ENCODE measurements at places on chromosomes 5 and 9.

DNA sequence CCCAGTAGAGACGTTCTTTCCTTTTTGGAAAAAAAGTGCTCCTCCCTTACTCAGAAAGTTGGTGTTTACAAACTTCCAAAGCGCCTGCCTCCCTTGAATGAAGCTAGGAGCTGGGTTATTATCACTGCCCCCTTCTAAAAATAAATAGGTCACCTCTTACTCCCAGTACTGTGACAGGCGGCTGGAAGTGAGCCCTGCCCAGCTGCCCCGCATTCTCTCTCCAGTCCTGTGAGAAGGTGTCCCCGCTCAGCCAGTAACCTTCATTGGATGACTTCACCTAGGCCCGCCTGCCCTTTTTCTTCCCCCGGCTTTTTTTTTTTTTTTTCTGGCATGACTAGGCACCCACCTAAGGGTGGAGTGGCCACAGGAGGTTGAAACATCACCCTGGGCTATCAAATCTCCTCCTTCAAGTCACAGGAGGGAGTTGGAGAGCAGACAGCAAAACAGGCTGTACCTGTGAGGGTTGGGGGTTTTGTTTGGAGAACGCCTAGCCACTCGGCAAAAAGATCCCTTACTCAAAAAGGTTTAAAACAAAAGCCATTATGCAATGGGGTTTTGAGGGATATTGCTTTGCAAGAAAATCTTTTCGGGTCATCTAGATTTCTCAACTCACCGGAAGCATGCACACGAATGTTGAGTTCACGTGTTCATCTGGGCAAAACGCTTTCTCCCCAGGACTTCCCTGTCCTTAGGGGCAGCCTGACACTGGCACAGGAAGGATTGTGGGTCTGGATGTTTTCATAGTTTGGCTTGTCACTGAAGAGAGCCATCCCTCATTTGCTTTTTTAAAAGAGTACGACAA, 43.3 kb upstream of the ZNF622 start:
- DNase-seq = peak; percentile 16

DNA sequence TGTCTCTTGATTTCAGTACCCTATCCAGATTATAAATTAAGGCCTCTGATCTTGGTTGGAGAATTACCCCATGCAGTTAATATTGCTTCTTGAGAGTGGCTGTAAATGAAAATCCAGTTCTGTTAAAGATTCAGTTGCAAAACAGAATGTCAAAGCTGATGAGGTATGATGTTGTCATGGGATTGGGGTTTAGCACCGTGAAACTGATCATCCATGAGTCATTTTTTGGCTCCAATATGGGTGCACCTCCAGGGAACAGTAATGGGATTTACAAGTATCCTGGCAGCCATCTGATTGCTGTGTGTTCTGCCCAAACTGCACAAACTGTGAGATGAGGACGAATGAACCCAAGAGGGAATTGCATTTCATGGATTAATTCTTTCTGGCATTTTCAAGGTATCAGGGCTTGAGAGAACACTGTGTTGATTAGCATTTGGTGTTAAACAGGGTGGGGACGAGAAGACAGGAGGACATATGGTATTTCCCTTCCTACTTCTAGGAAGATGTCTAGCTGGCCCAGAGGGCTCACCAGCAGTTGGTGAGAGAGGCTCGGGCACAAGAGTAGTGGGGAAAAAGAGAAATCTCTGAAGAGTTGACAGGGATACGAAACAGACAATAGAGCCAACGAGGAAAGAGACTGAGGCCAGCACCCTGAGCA, 214.7 kb downstream of the GAS1 start:
- DNase-seq = peak; percentile 85

- DNase-seq = no peak
These were observed 205.7 kb upstream of the RIOK2 start for GRCh38 chr5:97388794-97389193.

DNA sequence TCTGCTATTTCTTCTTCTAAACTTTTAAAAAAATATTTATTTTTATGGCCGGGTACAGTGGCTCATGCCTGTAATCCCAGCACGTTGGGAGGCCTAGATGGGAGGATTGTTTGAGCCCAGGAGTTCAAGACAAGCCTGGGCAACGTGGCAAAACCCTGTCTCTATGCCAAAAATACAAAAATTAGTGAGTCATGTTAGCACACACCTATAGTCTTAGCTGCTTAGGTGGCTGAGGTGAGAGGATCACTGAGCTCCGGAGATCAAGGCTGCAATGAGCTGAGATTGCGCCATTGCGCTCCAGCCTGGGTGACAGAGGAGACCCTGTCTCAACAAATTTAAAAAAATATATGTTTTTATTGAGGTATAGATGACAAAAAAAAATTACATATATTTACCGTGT, 5.6 kb downstream of the AP3S1 start:
- DNase-seq = no peak

DNA sequence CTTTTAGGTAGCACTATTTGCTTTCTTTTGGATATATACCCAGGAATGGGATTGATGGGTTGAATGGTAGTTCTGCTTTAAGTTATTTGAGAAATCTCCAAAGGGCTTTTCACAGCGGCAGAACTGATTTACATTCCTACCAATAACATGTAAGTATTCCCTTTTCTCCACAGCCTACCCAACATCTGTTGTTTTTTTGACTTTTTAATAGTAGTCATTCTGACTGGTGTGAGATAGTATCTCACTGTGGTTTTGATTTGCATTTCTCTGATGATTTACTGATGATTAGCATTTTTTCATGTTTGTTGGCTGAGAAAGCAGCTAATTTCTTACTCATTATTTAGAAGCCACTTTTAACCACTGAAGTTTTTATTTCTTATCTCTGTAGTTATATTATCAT, 221.1 kb upstream of the ACTBL2 start:
- peak; percentile 27 for DNase-seq

Data from amniotic epithelial cell (primary cell).